ENCODE measurements at places on chromosomes 3 and 15.

GRCh38 chr3:184491011-184491576 is 70.5 kb upstream of the EPHB3 start:
- no peak for DNase-seq

- no peak for DNase-seq
Observed at GRCh38 chr3:12938258-12938711, 96.9 kb upstream of the RPL32 start.

DNA sequence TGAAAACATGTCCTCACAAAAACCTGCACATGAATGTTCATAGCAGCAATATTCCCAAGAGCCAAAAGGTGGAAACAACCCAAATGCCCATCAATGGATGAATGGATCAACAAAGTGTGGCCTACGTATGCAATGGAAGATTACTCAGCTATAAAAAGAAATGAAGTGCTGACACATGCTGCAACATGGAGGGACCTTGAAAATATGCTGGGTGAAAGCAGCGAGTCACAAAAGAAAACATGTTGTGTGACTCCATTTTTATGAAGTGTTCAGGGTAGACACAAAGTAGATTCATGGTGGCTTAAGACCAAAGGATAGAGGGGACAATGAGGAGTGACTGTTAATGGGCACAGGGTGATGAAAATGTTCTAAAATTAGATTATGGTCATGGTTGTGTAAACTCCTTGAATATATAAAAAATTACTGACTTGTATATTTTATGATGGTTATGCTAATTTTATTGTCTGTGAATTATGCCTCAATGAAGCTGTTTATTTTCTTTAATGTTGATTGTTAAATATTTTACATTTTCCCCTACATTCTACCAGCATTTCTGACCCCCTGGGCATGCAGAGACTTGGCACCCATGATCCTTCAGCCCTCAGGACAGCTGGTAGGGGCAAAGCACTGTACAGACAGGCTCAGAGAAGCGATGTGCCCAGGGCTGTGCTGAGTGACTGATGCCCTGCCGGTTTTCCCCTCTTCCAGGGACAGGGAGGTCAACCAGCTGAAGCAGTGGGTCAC is 37.8 kb downstream of the CFAP100 start:
- no peak for DNase-seq

DNA sequence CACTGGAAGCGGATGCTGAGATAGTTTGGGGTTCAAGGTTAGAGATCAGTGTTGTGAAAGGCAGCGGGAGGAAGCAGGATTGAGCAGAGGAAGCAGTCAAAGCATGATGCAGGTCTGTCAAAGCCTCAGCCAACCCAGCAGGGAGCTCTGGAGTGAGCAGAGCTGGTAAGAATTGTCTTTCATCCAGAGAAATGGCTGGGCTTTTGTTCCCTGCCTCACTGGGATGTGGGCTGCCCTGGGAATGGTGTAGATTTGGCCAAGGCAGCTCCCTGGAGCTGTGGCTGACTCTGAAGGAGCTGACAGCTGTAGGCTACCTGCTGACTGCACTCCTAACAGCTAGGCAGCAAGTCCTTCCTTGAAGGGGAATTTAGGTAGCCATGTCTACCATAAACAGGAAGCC is 61.9 kb upstream of the STXBP5L start:
- no peak for DNase-seq

- peak; percentile 16 for DNase-seq
Observed at GRCh38 chr3:184565421-184566211, 4.0 kb downstream of the EPHB3 start.

- no peak for DNase-seq
Observed at GRCh38 chr3:14913926-14914778, 33.2 kb upstream of the NR2C2 start.

- DNase-seq, result no peak
Observed at GRCh38 chr3:140585828-140586227, 92.0 kb upstream of the TRIM42 start.

- DNase-seq, result peak; percentile 7
Observed at GRCh38 chr15:101489237-101489598, 289 bp downstream of the PCSK6 start.

DNA sequence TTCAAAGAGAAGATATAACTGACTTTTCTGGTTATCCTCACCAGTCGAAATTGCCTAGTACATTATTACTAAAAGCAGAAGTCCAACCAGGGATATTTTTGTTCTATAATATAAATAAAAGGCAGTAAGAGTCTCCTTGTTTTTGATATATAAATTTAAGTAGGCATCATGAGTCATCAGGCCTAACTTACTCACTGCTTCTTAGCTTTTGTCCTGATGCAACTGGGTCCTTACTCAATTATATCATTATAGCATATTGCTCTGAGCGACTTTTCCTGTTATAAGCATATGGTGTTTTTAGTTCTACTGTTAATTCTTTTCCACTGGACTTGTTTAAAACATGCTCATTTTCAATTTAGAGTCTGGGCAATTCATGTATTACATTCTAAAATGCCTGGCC is 910.1 kb downstream of the MCTP2 start:
- DNase-seq, result no peak

GRCh38 chr3:90121326-90121725 is 1013.9 kb downstream of the EPHA3 start:
- no peak for DNase-seq

DNA sequence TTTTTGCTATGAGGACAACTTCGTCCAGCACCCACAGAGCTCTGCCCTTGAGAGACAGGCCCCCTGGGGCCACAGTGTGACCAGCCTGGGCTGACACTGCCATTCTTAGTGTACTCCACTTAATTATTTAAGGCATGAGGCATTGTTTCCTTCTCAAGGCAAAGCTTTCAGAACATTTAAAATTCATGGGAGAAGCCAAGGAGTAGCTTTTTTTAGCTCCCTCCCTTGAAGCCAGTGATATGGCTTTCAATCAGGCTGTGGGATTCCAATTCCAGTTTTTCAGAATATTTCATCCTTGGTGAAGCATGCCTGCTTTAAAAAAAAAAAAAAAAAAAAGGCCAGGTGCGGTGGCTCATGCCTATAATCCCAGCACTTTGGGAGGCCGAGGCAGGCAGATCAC is 21.3 kb downstream of the HOMER2 start:
- DNase-seq, result no peak

GRCh38 chr3:100005665-100006393 is 108.5 kb downstream of the FILIP1L start:
- no peak for DNase-seq

DNA sequence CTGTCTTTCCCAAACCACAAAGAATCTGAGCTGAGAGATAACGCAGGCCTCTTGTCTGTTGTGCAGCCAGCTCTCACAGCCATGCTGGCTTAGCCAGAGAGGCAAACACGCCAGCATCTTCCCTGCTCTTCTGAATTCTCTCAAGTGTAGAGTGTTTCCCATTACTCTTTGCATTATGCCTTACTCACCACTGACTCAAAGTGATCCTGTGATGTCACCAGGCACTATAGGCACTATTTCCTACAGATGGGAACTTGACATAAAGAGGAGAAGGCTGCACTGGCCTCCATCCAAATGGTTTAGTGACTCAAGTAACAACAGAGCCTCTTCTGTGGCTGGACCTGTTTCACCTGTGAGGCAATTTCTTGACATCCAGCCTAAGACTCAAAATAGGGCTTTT is 44.4 kb downstream of the PDZRN3 start:
- DNase-seq, result no peak

- DNase-seq, result no peak
Observed at GRCh38 chr3:51684971-51685751, 14.1 kb downstream of the TEX264 start.

GRCh38 chr15:57133127-57133968 is 214.9 kb downstream of the TCF12 start:
- DNase-seq, result no peak

GRCh38 chr3:12638105-12638504 is 25.8 kb downstream of the RAF1 start:
- no peak for DNase-seq

DNA sequence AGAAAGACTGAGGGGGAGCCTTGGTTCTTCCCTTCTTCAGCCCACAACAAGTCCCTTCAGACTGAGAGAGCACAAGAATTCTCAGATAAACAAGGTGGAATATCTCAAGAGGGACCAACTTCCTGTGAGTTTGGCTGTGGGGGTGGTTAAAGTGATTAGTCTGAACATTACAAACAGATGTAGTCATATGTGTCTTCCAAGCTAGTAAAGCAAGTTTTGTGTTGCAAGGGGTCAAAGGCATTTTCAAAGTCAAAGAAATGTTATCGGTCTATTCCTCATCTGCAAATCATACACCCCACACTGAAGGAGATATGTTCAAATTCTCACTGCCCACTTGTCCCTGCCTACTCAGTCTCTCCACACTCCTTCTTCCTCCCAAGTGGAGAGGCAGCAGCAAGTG is 242.5 kb downstream of the FAM43A start:
- DNase-seq, result no peak

GRCh38 chr3:12252889-12253288 is 36.0 kb upstream of the PPARG start:
- DNase-seq, result no peak

DNA sequence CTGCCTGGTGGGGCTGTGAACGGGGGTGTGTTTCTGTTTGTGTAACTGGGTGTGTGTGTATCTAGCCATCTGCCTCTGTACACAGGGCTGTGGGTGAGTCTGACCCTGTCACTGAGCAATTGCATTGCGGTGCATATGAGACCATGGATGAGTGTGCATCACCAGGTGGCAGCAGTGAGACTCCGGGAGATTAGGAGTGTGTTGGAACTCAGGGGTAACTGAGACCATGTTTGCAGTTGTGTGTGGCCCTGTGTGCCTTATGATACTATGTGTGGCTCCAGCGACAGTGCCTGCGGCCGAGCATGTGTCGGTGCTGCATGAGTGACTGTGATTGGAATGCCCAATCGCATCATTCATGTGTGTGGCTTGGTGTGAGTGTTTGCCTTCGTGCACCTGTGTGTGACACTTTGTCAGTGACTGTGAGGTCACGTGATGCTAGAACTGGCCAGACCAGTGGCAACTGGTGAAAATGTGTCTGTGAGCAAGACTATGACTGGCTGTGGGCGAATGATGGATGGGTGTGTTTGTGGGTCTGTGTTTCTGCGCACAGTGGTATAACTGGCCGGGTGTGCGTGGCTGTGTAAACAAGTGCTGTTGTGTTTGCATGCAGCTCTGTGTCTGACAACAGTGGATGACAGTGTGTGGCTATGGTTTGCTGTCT is 14.0 kb downstream of the VILL start:
- DNase-seq, result peak; percentile 57

DNA sequence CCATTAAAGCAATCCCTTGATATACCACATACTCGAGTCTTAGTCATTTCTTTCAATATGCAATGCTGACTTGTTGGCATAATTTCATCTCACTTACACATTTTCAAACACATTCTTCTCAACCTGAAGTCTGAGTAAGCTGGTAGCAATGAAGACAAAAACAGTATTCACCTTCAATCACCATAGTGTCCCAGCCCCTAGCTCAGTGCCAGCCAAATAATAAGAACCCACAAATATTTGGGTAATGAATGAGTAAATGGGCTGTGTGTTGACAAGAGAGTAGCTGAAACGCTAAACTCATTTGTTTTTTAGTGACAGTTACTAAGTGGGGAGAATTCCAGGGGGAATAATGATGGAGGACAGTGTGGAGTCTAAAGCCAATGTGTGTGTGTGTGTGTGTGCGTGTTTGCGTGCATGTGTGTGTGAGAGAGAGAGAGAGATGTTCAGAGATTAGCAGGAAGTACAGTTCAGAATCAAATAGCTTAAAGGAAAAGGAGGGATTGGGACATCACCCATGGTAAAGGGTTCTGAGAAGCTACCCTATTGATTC is 165.7 kb downstream of the GAP43 start:
- DNase-seq, result peak; percentile 35

DNA sequence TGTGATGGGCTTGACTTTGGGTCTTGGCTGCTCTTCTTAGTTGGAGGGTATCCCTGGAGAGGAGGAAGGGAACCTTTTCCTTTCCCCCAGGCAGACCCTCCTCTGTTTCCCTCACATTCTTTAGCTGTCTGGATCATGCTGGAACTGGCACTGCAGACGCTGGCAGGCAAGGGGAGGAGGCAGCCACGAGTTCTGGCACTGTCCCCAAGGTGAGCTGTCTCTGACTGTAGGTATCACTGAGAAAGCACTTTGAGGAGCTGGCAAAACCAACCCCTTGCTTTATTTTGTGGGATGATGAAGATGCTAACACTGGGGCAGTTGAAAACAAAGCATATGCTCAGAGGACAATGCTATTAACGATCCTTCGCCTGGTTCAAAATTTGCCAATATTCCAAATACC is 175.0 kb downstream of the SOX2 start:
- no peak for DNase-seq

- DNase-seq, result peak; percentile 44
Observed at GRCh38 chr3:174125267-174125824, 727.8 kb downstream of the NLGN1 start.

- DNase-seq, result no peak
Observed at GRCh38 chr3:69107841-69108240, 14.6 kb downstream of the LMOD3 start.

- no peak for DNase-seq
Observed at GRCh38 chr3:124586126-124587052, 143.9 kb upstream of the UMPS start.

DNA sequence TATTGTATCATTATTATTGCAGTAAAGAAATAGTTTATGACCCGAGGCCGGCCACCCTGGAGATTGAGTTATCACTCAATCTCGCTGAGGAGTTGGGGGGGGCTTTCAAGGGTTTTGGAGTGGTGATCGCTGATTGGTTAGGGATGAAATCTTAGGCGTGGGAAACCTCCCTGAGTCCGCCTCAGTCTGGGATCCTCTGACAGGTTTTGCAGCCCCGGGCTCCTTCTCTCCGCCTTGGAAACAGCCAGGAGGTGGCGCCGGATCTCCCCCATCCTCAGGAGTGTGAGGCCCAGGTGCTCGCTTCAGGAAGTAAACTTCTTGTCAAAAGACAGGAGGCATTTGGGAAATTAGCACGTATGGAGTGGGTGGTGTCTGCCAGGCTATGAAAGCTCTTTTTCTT is 41.1 kb upstream of the SEC61A1 start:
- DNase-seq, result peak; percentile 14

DNA sequence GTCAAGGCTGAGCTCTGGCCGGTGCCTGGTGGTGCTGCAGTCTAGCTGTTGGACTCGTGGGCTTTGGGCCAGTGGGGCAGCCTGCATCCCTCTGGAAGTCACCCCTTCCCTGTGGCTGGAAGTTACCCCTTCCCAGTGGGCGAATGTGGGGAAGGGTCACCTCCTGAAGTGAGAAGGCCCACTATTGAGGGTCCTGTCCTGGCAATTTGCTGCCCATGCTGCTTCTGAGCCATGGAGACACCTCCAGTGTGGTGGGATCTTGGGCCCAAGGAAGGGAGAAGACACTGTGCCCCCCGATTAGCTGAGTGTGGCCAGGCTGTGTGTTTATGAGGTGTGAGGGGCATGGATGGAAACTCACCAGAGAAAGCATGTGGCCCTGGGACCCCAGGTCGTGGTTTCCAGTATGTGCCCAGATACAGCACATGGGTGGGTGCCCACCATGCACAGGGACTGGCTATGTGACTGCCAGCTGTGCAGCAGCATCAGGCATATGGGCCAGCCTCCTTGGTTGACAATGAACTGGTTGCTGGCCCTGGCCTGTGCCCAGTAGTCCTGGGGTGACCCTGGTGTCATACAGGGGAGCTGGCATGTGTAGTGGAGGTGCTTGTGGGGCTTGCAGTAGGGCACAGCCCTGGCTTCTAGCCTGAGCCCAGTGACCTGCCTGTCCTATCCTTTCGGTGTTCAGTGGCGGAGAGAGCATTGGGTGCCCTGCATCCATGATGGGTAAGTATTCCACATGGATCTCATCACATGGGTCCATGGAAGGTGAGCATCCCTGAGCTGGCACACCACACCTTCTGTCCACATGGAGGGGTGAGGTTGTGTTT is 221.2 kb downstream of the SNRPN start:
- no peak for DNase-seq

GRCh38 chr15:45704329-45705249 is 69.8 kb downstream of the SQOR start:
- DNase-seq, result peak; percentile 22

GRCh38 chr3:159859836-159860235 is 128.8 kb upstream of the IL12A start:
- DNase-seq, result no peak

Measured in ACHN (cell line).